Eye (tissue), 1 donor: ENCODE measurements at places on chromosomes 16 and 17.

- DNase-seq = no peak
Observed at GRCh38 chr17:17572010-17572785, 19.3 kb downstream of the PEMT start.

- DNase-seq = peak; percentile 60
Observed at GRCh38 chr17:80877729-80878303, 113.8 kb upstream of the CHMP6 start.

- DNase-seq = no peak
Observed at GRCh38 chr17:66981983-66982508, 17.5 kb downstream of the CACNG4 start.

DNA sequence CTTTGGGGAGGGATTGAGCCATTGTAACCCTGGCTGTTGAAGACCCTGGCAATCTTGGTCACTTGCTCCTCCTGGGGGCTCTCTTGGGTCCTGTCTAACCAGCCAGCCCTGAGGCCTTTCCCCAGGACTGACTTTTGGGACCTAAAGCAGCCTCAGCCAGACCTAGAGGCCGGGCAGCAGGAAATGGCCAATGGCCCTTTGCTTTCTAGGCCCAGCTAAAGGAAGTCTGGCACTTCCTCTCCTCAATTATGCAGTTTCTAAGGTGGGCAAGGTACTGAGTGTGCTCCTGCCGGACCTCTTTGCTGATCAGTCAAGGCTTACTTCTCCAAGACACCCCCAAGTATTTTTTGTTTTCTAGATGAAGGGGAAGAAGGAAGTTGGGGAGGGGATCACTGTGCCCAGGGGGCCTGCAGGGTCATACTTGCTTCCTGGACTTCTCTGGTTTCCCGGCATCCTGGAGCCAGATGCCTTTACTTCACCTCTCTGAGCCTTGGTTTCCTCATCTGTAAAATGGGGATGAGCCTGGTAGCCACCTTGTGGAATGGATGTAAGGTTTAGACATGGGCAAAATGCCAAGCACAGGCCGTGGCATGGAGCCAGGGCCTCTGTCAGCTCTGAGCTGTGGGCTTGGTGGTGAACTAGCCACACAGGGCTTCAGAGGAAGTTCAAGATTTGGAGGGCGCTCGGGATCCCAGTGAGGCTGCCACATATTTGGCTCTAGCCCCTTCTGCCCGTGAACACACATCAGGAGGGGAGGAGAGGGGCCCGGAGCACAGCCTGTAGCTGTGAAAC is 8.6 kb downstream of the CX3CL1 start:
- no peak for DNase-seq

DNA sequence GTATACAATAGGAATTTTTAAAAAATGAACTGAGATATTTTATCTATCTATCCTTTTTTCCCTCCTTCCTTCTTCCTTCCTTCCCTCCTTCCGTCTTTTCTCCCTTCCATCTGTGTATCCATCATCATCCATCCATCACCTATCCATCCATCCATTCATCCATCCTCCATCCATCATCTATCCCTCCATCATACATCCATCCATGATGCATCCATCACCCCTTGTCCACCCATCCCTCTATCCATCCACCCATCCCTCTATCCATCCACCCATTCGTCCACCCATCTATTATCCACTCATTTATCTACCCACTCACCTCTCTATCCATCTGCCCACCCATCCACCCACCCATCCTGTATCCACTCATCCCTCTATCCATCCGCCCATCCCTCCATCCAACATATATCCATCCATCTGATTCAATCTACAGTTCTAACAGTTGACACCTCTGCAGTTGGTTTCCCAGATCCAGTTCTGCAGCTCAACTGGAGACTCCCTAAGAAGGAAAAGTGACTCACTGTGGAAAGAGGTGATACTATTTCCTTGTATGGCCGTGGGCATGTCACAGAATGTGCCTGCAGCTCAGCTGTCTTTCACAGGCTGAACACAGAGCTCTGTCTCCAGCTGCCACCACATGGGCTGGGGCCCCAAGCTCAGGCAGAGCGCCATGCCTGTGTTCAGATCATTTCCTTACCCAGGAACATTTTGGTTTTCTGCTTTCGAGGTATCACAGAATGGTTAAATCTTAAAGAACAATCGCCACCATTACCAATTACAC is 130.8 kb downstream of the XYLT1 start:
- no peak for DNase-seq

GRCh38 chr17:77693776-77694175 is 264.7 kb upstream of the TNRC6C start:
- DNase-seq = no peak

DNA sequence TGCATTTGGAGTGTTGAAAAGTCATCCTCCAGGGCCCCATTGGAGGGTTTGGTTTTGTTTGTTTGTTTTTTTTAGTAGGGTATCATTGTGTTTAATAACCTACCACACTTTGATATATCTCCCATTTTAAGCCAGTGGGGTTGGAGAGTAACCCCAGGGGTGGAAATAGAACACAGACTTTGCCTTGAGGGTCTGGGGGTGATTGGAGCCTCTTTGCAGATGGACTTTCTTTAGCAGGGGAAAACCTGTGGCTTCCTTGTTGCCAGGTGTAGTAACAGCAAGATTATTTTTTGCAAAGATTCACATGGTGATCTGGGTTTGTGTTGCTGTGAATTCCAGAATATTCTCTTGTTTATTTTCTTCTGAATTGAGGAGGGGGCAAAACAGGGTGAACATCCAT is 1.5 kb downstream of the ABCC1 start:
- no peak for DNase-seq

GRCh38 chr17:55785181-55785580 is 34.3 kb downstream of the PCTP start:
- DNase-seq = no peak

GRCh38 chr17:27530764-27531391 is 74.6 kb downstream of the KSR1 start:
- no peak for DNase-seq

GRCh38 chr16:73028721-73029361 is 19.1 kb downstream of the ZFHX3 start:
- no peak for DNase-seq

DNA sequence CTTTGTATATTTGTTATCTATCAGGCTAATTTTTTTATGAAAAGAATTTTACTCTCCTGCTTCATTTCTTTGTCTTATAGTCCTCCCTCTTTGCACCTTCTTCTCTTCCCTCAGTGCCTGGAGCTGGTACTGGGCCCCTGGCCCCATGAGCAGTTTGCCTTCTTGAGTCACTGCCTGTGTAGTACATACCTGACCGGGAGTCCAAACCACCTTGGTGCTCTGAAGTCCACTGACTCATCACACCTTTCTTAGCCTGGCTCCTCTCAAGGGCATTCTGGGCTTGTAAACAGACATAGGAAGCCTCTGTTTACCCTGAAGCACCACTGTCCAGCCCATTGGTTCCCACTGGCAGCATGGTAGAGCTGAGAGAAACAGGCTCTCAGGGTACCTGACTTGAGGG is 11.0 kb upstream of the TACO1 start:
- no peak for DNase-seq

- no peak for DNase-seq
Observed at GRCh38 chr17:80912476-80912875, 79.2 kb upstream of the CHMP6 start.

- no peak for DNase-seq
Observed at GRCh38 chr17:69960755-69961154, 114.3 kb upstream of the KCNJ16 start.
